ENCODE measurements at places on chromosomes 6 and 20. TPM values are rescaled to one million over a fixed set of nuclear protein-coding genes. Genes with fewer than 3 reads are reported as not detected.

Gene OR2H1
- total RNA-seq: not detected

Gene C20orf144
- total RNA-seq: not detected

GRCh38 chr6:39527792-39528564 is 197.2 kb downstream of the KIF6 start:
- DNase-seq: no peak

DNA sequence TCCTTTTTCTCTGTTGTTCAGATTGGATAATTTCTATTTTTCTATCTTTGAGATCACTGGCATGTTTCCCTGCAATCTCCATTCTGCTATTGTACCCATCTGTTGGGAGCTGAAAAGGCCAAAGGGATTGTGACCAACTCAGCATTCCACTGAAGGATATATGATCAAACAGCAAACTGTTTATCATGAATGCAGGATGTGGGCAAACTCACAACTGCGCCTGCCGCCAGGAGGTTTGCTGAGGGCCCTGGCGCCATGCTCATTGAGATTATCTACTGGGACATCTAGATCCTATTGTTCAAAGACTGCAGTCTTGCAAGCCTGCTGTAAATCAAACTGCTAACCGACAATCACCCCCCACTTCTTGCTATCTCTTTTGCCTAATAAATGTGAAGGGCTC is 3.8 kb upstream of the FKBP1A start:
- no peak for DNase-seq

DNA sequence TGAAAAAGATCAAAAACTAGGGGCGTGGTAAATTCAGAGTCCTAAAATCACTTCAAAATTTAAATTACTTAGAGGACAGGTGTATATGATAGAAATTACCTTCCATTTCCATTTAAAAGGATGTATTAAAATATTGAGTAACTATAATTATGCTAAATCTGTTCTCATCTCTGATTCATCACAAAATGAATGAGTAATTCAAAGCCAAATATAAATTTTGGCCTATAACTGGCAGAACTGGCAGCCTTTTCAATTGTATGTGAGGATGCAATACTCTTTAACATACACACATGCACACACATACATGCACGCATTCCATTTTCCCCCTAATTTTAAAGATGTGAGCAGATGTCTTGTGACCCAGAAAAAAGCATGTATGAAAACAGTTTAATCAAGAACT is 194.6 kb downstream of the EPM2A start:
- DNase-seq: no peak

Data from left cardiac atrium (tissue), 4 donors.